ENCODE measurements at places on chromosomes 16 and 17.

DNA sequence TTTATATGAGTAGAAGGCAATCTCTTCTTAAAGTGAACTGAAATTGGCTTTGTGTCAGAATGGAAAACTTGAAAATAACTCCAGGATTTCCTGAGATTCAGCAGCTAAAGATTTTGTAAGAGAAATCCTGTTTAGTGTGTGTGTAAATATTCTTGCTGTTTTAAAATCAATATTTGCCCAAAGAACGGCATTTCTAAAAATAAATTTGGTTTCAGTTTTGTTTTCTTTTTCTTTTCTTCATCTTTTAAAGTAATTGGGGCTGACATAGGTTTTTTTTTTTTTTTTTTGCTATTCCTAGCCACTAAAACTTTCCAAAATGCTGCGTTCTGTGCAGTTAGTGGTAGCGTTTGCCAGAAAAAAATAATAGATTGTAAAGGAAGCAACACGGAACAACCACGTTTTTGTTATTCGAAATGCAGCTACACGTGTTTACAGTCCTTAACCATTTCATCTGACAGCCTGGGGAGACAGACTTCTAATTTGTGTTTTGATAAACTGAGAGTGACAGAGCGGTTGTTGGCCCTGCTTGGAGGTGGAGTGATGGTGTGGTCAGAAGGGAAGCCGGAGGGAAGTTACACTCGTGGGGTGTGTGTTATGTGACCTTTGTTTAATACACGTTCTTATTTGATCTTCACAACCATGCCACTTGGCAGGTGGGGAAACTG is 21.6 kb upstream of the SMPD3 start:
- peak; percentile 64 for DNase-seq

- DNase-seq: peak; percentile 44
These were observed 47.5 kb downstream of the ADCY7 start for GRCh38 chr16:50313596-50314478.

DNA sequence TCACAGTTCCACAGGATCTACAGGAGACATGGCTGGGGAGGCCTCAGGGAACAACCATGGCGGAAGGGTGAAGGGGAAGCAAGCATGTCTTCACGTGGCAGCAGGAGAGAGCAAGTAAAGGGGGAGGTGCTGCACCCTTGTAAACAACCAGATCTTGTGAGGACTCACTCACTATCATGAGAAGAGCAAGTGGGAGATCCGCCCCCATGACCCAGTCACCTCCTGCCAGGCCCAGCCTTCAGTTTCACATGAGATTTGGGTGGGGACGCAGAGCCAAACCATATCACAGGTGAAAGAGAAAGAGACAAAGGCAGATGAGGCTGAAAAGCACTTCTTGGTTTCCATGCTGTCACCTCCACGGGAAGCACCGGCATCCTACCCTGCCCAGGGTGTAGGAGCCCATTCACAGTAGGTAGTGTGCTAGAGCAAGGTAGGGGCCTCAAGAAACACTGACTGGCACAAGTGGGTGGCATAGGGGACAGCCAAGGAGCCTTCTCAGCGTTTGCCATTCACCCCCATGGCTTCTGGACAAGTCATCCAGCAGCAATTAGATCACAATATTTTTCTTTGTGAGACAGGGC is 6.6 kb downstream of the NARF start:
- no peak for DNase-seq

DNA sequence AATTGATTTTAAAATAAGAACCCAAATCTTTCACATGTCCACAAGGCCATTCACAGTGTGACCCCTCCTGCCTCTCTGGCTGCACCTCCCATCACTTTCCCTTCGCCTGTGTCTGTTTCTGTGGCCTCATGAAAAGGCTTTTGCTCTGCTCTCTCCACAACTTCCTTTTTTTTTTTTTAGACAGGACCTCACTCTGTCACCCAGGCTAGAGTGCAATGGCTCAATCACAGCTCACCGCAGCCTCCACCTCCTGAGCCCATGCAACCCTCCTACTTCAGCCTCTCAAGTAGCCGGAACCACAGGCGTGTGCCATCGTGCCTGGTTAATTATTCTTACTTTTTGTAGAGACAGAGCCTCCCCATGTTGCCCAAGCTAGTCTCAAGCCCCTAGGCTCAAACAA is 197.1 kb downstream of the ABCC12 start:
- no peak for DNase-seq

DNA sequence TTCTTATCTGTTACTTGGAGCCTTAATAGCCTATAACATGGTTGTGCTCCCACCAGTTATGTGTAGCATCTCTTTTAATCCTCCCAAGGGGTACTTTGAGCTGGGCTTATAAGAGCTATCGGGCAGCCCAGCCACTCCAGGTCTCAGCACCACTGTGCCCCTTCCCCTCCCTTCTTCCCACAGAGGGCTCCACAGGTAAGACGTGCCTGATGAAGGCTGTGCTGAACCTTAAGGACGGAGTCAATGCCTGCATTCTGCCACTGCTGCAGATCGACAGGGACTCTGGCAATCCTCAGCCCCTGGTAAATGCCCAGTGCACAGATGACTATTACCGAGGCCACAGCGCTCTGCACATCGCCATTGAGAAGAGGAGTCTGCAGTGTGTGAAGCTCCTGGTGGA is 7.0 kb downstream of the TRPV2 start:
- no peak for DNase-seq

DNA sequence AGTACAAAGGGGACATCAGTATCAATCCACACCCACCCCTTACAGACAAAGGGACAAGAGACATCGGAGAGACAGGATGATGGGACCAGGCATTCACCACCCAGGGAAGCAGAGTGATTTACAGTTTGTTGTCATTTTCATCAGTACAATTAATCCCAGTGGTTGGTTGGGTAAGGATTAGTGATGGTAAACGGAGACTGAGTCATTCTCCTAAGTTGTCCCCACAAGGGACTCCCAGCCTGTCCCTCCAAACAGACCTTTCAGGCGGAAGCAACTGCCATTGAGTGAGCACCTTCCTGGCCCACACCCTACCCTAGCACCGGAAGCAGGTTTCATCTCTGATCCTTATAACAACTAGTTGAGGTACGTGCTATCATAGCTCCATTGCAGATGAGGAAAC is 11.2 kb downstream of the PPL start:
- DNase-seq: no peak

GRCh38 chr16:83652943-83653342 is 154.8 kb upstream of the HSBP1 start:
- DNase-seq: no peak

GRCh38 chr16:84979516-84979915 is 31.8 kb downstream of the ZDHHC7 start:
- no peak for DNase-seq

DNA sequence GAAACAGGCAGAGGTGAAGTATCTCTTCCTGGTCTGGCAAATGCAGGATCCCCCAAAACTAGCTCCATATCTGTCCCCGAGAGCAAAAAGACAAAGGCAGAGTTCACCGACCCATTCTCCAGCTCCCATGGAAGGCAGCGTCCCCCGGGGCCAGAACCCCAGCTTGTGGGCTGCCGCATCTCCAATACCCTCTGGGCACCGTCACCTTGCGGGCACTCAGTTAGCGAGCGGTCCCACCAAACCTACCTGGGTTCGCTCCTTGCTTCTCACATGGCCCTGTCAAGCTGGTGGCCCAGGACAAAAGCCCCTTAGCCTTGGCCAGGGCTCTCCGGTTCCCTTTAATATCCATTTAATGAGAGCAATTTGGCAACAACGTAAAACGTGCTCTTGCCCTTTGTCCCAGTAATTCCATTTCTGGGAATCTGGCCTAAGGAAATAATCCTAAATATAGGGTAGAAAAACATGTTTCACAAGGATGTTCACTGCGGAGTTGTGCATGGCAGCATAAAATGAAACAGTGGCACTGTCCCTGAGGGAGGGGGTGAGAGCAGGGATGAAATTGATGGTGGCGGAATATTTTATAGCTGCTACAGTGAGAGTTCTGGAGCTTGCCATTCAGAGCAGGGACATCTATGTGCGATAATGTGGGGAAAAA is 157.1 kb downstream of the CMIP start:
- peak; percentile 70 for DNase-seq

- DNase-seq: peak; percentile 49
These were observed 989.0 kb downstream of the CDH11 start for GRCh38 chr16:64132759-64133361.

- DNase-seq: no peak
These were observed 30.7 kb upstream of the ZNF423 start for GRCh38 chr16:49886554-49887094.

GRCh38 chr16:54648575-54648974 is 282.1 kb upstream of the IRX5 start:
- no peak for DNase-seq

- no peak for DNase-seq
These were observed 21.2 kb downstream of the ARHGAP17 start for GRCh38 chr16:24993722-24994686.

DNA sequence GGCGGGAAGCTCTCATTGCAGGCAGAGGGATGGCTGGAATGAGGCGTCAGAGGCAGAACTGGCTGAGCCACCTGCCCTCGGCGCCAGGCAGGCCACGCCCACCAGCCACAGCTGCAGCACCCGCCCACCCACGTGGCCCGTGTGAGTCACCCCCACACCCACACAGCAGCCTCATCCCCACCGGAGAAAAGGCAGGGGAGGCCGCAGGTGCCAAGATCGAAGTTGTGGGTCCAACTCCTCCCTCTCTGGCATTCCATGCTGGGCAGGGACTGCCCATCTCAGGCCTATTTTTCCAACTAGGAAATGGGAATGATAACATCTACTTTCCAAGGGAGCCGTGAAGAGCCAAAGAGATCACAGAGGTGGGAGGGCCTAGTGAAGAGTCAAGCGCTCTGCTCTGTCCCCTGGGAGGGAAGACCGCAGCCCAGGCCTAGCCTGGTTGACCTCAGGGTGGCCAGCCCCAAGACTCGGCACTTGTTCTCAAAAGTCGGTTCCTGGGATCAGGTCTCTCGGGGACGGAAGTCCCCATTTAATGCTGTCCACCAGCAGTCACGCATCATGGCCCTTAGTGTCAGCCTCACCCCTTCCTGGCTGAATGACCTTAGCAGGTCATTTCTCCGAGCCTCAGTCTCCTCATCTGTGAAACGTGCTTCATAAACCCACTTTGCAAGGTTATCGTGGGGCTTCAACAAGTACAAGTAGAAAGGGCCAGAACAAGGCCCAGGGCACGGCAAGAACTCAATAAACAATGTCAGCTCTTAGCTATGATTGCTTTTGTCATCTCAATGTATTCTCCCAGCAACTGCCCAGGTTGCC is at the start of gene TRPV3:
Gene TRPV3, minus strand, starts transcription at position 45 of the 816 bp plus-strand sequence. CDS start 2,962 bp downstream, outside the sequence.
- DNase-seq: peak; percentile 43

DNA sequence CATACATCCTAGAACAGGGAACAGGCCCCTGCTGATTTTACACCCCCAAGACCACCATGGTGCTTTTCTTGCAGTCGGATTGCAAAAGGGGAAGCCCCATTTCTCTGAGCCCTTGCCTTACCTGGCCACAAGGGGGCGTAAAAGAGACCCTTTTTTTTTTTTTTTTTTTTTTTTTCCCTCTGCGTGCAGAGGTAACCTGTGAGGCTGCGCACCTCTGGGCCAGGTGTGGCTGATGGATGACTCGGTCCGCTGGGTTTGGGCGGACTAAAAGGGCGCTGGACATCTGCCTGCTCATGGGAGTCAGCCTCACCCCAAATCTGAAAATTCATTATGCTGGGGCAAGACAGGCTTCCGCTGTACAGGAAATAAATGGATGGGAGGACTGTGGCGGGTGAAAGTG is 281.0 kb downstream of the CBLN1 start:
- no peak for DNase-seq

All from muscle of leg (tissue), 16 donors.